ENCODE measurements at places on chromosomes 2 and 18.
A peak's percentile ranks its signal among the peaks of the same experiment; 100 is the strongest.

DNA sequence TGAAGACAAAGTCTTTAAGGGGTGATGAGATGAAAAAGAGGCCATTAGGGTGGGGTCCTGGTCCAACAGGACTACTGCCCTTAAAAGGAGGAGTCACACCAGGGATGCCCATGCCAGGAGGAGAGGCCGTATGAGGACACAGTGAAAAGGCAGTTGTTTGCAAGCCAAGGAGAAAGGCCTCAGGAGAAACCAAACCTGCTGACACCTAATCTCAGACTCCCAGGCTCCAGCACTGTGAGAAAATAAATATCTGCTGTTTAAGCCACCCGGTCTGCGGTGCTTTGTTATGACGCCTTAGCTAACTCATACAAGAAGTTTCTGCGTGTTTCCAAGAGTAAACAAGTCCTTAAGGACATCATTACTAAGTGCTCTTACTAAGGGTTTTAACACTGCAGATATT is 93.6 kb downstream of the DNER start:
- DNase-seq = no peak

DNA sequence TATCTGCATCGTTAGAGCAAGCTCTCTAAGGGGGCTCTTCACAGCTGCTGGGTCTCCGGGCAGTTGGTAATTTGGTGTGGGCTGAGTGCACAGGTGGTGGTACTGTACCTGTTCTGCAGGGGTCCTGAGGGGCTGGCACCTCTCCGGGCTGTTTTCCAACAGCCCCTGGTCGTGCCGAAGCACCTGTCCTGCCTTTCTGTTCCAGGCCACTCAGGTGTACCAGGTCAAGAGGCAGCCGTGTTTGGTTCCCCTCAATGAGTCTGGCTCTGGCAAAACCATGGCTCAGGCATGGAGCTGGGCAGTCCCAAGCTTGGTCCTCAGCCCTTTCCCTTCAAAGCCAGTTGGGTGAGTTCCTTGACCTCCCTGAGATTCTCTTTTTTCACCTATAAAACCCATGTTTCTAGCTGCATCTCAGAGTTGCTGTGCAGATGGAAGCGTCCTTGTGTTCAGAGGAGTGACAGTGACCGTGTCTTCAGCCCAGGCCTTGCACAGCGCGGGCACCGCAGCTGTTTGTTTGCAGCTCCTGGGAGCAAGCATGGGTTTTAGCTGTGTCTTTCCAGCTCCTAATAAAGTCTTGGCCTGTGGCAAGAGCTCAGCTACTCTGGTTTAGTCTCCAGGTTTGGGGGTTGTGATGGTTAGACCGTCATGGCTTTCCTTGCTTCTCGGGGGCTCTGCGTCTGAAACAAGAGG is 110.9 kb downstream of the GLI2 start:
- DNase-seq = no peak

GRCh38 chr2:86033751-86034692 is 71.7 kb downstream of the POLR1A start:
- DNase-seq = no peak

DNA sequence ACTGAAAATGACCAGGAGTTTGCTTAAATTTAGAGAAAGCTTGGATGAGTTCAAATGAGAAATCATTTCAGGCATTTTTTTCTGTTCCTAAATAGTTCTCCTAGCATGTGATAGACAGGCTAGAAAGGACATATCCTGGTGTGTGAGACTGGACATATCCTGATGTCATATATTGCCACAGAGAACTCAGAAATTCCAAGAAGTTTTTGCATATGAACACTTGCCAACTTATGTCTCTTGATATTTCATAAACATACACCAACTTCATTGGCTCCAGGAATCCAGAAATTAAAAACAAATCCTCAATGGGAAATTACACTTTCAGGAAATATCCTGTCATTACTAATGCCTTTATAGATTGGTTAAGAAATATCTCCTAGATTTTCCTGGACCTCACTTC is 2.9 kb upstream of the SERPINB4 start:
- no peak for DNase-seq

DNA sequence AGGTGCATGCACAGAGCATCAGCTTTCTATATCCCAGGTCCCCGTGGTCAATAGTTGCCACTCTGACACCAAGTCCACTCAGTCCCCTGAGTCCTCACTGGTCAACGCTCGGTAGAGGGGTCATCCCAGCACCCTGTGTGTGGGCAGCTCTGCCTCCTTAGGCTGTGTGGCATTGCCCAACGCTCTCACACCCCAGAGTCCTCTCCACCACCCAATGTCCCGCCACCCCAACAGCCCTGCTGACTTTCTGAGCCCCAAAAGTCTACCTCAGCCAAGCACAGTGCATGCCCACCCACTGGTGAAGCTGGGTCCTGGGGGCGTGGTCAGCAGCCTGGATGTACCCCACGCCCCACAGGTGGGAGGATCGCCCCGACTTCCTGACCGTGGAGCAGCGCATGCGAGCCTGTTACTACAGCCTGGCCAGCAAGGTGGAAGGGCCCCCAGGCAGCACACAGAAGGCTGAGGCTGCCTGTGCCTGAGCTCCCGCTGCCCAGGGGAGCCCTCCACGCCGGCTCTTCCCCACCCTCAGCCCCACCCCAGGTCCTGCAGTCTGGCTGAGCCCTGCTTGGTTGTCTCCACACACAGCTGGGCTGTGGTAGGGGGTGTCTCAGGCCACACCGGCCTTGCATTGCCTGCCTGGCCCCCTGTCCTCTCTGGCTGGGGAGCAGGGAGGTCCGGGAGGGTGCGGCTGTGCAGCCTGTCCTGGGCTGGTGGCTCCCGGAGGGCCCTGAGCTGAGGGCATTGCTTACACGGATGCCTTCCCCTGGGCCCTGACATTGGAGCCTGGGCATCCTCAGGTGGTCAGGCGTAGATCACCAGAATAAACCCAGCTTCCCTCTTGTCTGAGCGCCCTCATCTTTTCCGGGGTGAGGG is 25.9 kb downstream of the ZAP70 start:
- no peak for DNase-seq

GRCh38 chr2:134128746-134129145 is 125.1 kb upstream of the MGAT5 start:
- no peak for DNase-seq

DNA sequence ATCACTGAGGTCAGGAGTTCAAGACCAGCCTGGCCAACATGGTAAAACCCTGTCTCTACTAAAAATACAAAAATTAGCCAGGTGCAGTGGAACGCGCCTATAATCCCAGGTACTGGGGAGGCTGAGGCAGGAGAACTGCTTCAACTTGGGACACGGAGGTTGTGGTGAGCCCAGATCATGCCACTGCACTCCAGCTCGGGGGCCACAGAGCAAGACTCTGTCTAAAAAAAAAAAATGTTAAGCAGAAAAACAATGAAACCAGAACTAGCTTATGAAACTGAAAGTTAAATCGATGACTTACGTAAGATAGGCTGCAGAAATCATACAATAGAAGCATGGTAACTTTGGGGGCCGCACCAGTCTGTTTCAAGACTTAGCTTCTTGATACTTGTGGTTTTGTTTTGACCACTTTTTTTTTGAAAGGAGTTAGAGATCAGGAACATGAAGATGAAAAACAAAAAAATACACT is 6.2 kb upstream of the GPR155 start:
- no peak for DNase-seq

DNA sequence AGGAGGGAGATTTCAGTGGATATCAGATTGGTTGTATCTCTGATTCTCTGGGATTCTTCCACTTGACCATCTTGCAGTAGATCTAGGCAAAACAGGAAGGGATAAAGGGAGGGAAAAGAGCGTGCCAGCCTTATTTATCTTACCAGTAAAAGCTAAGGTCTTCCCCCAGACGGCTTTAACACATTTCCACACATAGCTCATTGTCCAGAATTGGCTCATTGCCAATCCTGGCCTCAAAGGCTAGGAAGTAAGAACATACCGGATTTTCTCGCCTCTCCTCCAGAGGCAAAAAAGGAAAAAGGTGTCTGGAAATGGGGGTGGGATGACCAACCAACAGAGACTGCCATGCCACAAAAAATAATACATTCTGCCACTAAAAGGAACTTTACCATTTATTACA is 411.6 kb upstream of the NRP2 start:
- DNase-seq = no peak

GRCh38 chr2:218732761-218733158 is 22.1 kb downstream of the TTLL4 start:
- DNase-seq = no peak

DNA sequence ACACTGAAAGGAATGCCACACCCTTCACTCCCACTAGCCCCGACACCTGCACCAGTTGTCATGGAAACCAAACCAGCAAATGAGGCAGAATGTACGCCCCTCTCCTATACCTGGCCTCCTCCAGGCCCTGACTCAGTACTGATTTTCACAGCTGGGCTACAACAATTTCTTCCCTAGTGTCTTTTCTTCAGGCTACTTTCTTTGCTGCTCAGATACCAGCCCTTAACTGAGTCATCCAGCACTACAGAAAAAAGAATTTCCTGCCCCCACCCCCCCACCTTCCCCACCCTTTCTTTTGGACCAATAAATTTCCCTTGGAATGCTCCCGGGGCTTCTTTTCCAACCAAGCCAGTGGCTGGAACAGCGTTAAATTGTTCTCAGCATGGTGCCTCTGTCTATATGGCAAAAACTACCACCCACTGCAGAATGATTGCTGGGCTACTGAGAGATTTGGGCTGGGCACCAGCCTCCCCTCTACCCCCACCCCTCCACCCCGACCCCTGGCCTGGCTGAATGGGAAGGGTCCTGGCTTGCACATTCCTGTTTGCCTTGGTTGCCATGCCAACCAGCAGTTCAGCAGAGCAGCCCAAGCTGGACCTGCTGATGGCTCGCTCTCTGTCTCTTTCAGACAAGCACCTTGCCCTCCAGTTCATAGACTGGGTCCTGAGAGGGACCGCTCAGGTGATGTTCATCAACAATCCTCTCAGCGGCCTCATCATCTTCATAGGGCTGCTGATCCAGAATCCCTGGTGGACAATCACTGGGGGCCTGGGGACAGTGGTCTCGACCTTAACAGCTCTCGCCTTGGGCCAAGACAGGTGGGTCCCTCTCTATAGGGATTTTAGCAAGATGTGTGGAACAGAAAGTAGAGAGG is 11.3 kb downstream of the SLC14A2 start:
- peak; percentile 50 for DNase-seq

DNA sequence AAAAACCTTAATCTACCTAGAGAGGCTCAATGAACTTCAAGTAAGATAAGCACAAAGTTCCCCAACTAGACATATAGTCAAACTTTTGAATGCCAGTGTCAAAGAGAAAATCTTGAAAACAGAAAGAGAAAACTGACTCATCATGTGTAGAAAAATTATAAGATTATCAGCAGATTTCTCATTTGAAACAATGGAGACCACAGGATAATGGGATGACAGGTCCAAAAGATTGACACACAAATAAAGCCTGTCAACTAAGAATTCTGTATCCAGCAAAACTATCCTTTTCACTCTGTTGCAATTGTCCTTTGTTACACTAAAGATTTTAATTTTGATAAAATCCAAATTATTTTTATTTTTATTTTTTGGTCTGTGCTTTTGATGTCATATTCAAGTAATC is 61.6 kb downstream of the COPS8 start:
- no peak for DNase-seq

- no peak for DNase-seq
These were observed 239.9 kb upstream of the CTAGE1 start for GRCh38 chr18:22657619-22658018.

- DNase-seq = no peak
These were observed 373.7 kb downstream of the RBM43 start for GRCh38 chr2:150887926-150888325.

GRCh38 chr18:6571239-6571602 is 156.5 kb upstream of the L3MBTL4 start:
- DNase-seq = no peak

DNA sequence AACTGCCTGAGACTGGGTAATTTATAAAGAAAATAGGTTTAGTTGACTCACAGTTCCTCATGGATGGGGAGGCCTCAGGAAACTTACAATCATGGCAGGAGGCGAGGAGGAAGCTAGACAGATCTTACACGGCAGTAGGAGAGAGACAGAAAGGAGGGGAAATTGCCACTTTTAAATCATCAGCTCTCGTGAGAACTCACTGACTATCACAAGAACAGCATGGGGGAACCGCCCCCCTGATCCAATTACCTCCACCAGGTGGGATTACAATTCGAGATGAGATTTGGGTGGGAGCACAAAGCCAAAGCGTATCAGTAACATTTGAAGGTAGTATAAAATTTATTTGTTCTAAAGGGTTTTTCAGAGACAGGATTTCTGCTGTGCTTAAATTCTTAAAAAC is 5.4 kb downstream of the GALM start:
- DNase-seq = no peak

DNA sequence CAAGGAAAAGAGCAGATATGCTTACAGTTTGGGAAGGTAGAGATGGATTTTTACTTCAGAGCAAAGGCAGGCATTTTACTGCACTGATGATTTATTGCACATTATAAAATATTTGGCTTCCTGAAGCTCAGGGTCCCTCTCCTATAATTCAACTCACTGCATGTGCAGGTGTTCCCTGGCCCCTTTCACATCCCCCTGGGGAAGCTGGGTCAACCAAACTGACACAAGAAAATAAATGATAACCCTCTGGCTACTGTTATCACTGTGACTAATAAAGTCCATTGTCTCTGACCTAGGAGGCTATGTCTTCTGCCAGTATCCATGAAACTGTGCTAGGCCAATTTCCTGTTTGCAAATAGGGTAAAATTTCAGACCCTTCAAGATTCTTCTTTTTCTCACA is 163.1 kb downstream of the ARL6IP6 start:
- DNase-seq = no peak

- DNase-seq = no peak
These were observed 75.6 kb upstream of the TTC39C start for GRCh38 chr18:23938901-23939341.

- DNase-seq = no peak
These were observed 28.9 kb upstream of the HDAC4 start for GRCh38 chr2:239429473-239430350.

DNA sequence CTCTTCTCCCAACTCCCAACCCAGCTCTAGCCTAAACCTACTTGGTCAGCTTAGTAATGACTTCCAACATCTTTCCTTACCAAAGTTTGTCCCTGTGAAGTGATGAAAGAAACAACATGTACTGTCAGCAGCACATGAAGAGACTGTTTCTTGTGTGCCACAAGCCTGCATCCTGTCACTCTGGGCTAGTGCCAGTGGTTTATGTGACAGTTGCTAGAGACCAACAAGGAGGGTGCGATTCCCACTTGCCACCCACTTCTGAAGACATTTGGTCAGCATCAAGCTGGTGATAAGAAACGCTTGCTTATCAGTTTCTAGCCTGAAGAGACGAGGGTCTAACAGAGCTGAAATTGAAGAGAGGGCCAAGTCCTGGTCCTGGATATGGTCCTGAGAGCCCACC is 132.6 kb downstream of the COL4A4 start:
- DNase-seq = no peak
